ENCODE measurements at places on chromosomes 7 and 10.
A peak's percentile ranks its signal among the peaks of the same experiment; 100 is the strongest.

GRCh38 chr10:12712293-12712983 is 289.1 kb downstream of the CCDC3 start:
- DNase-seq, result no peak

- no peak for DNase-seq
Measured at GRCh38 chr10:72695496-72695895, 3.6 kb downstream of the MCU start.

DNA sequence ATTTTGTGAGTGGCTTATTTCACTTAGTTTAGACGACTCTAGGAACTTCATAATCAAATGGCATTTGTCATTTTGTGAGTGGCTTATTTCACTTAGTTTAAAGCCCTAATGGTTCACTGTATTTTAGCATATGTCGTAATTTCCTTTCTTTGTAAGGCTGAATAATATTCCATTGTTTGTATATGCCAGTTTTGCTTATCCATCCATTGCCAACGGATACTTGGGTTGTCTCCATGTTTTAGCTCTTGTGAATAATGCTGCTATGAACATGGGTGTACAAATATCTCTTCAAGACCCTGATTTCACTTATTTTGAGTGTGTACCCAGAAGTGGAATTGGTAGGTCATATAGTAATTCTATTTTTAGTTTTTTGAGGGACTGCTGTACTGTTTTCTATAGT is 31.8 kb downstream of the DOCK1 start:
- no peak for DNase-seq

- DNase-seq, result no peak
Measured at GRCh38 chr10:115745943-115746342, 527.1 kb downstream of the GFRA1 start.

DNA sequence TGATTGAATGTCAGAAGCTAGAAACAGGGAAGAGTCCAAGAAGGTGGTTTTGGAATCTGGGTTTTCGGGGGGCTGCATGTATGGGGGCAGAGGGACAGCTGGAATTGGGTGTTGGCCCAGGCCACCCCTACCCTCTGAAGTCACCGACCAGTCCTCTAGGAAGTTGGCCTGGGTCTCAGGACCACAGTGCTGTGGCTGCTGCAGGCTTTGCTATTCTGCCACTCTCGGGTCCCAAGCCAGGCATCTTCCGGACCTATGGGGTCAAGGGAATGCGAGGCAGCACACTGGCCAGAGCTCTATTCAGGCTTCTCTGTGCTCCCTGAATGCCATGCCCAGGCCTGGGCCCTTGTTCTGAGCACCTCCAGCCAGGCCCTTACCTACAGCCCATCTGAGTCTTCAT is 13.2 kb downstream of the FGF8 start:
- DNase-seq, result no peak

GRCh38 chr10:117757086-117757720 is 214.7 kb downstream of the EMX2 start:
- DNase-seq, result no peak

DNA sequence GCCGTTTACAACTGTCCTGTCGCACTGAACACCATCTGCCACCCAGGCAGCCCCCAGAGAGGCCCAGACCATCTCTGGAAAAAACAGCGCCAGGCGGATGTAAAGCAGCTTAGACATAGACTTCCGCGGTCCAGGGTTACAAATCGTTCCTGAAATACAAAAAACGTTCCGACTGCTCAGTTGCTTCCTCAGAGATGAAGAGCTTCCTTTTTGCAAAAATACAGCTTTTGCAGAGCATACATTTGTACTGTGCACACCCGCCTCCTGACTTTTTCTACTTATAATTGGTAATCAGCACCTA is 11.4 kb downstream of the DAGLB start:
- peak; percentile 36 for DNase-seq

DNA sequence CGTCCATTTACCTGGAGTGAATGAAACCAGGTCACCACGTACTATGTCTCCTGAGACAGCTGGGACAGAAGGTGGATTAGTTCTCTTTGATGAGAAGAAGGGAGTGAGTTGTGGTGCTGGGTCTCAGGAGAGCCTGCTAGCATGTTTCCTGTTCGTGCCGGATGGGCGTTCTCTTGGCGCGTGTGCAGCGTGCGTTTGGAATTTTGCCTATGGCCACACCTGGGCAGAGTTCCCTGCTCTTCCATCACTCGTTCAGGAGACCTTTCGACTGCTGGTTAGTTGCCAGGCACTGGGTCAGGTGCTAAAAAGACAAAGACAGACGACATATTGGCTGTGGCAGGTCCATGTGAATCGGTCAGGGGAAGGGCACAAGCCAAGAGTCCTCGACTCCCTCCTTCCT is 90.3 kb downstream of the TRRAP start:
- no peak for DNase-seq

GRCh38 chr7:31707089-31707488 is 20.1 kb downstream of the PPP1R17 start:
- DNase-seq, result no peak

- peak; percentile 70 for DNase-seq
Measured at GRCh38 chr10:115093776-115094408, 727 bp downstream of the ATRNL1 start.

DNA sequence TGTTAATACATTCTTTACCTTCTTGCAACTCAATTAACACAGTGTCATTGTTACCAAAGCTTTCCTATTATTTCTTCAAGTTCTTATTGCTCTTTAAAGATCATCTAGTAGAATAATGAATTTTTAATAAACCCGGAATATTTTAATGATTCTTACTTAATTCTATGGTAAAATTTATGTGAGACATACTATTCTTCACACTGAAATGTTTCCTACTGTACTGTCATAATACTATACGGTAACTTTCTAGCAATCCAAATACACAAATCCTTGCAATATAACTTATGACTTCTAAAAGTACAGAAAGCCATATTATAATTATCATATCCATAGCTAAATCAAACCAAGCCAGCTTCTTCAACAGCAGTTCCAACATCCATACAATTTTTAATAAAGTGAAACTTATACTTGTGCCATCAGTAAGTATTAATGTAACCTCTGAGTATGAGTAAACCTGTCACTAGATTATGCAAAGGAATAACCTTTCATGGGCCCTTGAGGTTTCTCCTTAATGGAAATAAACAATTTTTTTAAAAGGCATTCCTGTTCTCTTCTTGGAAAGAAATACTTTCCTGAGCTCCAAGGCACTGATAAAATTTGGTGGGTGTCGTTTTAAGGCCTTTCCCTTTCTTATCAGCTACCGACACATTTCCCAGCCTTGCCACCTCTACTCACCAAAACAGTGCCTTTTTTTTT is 87.4 kb downstream of the IMMP2L start:
- no peak for DNase-seq

DNA sequence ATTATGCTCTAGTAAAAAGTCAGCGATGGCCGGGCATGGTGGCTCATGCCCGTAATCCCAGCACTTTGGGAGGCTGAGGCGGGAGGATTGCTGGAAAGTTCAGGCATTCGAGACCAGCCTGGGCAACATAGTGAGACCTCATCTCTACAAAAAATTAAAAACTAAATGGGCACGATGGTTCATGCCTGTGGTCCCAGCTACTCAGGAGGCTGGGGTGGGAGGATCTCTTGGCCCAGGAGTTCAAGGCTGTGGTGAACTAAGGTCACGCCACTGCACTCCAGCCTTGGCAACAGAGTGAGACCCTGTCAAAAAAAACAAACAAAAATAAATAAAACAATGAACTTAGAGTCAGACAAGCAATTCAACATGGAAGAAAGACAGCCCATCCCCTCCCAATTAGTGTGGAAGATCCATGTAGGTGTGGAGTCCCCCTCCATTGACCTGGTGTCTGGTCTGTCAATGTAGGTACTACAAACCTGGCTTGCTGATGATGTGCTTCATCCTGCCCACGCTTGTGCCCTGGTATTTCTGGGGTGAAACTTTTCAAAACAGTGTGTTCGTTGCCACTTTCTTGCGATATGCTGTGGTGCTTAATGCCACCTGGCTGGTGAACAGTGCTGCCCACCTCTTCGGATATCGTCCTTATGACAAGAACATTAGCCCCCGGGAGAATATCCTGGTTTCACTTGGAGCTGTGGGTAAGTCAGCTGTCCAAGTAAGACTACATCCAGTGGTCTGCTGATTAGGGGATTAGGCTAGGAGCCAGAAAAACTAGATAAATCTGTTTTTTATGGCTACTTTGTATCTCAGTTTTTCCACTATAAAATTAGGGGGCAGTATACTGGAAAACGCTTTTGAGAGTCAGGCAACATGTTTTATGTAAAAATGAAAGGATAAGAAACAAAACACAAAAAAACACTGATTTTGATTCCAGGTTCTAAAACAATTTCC is 9.3 kb downstream of the SCD start:
- DNase-seq, result no peak

DNA sequence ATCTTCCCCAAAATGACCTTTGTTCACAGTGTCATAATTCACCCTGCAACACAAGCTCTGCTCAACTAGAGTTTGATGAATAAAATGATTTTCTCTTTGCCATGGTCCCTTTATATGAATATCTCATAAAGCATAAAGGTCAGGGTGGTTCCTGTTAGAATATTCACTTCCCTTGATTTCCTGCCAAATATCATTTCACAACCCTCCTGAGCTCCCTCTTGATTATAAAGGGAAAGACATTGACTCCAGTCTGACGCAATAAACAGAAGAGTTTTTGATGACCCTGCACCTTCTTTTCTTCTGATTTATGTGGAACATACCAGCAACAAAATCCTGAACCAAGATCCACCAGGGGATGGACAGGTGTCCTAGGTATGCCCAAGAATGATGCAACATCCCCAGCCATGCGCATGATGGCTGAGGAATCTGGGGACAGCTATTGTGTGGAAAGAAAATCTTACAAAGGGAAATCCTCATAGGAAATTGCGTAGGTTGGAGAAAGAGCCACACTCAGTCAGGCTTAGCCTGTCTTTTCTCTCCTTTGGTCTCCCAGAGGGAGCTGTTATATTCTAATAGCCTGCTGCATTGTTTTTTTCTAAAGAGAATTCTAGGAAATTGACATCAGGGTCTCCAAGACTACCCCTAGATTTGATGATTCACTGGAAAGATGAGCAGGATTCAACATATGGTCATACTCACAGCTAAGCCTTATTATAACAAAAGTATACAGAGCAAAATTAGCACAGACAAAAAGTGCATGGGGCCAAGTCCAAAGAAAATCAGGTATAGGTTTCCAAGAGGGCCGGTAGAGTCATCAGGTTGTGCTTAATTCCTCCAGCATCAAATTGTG is 18.8 kb downstream of the IFIT3 start:
- no peak for DNase-seq

GRCh38 chr10:12841426-12841825 is 160.1 kb downstream of the CCDC3 start:
- DNase-seq, result no peak

- DNase-seq, result no peak
Measured at GRCh38 chr10:91034494-91035159, 113.7 kb upstream of the ANKRD1 start.

- no peak for DNase-seq
Measured at GRCh38 chr7:114657279-114657678, 242.7 kb downstream of the FOXP2 start.

DNA sequence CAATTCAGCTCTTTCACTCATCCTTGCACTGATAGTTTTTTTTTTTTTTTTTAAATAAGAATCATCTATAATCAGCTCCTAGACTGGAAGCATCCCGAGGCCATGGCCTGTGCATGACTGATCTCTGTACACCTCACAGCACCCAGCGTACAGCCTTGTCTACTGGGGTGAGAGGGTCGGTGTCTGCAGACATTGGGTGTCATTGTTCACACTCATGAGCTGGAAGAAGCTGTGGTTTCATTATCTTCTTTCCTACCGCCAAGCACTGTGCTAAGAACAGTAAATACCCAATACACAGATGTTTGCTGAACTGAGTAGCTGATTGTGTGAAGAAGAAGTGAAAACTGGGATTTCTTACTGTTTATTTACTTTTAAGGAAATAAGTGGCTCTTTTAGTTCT is 123.6 kb downstream of the CLEC2L start:
- no peak for DNase-seq

DNA sequence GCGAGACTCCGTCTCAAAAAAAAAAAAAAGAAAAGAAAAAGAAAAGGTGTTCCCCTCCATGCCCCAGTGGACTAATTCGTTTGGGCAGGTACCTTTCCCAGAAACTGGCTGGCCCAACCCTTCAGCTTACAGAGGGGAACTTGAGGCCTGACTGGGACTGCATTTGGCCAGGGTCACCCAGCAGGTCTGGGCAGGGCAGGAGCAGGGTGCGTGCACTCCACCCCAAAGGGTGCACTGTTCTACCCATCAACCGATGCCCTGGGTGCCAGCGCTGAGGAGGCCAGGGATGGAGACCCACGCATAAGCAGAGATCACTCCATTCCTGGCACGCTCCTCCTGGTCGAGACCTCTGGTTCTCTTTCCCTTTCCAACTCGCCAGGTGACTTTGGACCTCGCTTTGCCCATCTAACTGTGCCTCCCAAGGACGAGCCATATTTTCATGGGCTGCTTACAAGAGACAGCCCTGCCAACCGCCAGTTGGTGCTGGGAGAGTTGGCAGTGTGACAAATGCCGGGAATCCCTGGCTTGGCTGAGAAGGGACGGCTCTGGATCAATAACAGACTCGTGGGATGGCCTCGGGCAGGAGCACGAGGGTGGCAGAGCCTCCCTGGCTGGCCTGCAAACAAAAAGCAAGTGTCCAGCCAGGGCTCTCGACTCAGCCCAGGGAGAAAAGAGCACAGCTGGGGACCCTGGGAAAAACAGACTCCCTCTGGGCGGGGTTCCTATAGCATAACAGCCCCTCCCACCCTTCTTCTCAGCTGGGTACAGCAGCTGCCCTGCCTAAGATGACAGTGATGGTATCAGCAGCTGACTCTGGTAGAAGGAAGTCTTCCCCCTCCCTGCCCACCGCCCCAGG is 7.9 kb downstream of the HSPB1 start:
- no peak for DNase-seq

DNA sequence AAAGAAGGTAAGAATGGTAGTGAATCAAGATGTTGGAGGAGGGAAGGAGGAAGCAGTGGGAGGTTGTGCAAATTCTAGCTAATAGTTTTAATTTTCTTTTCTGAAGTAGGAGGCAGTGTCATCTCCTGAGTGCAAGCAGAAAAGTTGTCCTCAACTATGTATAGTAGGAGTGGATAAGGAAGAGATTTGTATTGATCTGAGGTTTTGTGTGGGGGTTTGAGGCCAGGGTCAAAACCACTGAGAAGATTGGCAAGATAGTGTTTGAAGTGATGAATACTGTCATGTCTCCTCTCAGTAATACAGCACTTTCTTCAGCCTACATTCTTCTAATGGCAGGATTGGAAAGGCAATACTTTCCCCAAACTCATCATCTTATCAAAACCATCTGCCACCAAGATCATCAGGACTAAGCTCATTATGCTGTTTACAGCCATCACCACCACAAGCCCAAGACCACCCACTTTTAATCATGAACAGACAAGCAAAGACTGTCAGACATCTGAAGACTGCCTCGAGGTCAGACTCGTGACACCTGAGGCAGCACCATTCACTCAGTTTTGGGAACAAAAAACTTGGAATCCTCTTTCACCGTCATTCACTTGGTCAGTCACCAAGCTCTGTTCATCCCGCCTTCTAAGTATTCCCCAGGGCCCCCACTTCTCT is 1.5 kb upstream of the MIOS start:
- DNase-seq, result peak; percentile 22

- DNase-seq, result no peak
Measured at GRCh38 chr7:111987115-111987826, 218.9 kb downstream of the DOCK4 start.

GRCh38 chr7:1798191-1798590 is 128.1 kb downstream of the ELFN1 start:
- DNase-seq, result no peak

- DNase-seq, result no peak
Measured at GRCh38 chr10:49278497-49278981, 20.4 kb upstream of the C10orf71 start.
